ENCODE measurements at places on chromosomes 2 and 18.

DNA sequence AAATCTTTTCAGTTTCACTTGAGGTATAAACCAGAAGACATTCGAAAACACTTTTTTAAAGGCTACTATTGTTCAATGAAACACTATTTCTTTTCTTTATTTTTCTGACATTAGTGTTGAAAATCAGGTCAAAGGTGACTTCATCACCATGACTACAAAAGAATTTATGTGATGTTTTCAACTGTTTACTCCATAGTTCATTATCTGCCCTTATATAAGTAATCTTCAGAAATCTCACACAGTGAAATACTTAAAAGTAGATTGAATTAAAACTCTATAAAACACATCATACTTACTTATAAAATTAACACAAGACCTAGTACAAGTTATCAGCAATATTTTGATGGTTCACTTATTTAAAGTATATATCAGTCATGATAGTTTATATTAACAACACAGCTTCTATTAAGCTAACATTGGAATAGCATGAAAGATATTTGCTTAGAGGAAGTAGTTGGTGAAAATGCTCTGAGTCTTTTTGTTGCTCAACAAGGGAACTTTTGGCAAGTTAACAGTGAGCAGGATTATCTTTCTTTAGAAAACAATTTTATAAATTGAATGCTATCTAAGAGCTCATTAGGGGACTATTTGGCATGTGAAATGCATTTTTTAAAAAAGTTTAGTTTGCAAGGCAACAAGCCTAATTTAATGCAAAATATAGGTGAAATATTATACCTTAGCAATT is 60.8 kb downstream of the MC4R start:
- no peak for DNase-seq

DNA sequence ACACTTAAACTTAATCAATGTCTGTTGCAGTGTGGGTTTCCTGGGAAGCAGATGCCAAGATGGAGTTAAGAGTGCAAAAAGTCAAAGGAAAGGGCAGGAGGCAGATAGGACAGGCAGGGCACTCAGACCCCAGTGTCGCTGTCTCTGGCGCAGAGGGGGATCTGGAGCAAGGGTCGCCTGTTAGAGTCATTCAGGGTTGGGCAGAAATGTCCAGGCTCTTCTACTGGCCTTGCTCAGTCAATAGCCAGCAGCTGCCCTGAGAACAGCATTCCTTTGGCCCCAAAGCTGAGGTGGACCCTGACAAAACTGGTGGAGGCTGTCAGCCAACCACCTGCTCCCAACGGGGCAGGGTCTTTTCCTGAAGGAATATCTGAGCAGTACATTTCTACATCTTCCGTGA is 97.1 kb upstream of the SLC66A3 start:
- no peak for DNase-seq

DNA sequence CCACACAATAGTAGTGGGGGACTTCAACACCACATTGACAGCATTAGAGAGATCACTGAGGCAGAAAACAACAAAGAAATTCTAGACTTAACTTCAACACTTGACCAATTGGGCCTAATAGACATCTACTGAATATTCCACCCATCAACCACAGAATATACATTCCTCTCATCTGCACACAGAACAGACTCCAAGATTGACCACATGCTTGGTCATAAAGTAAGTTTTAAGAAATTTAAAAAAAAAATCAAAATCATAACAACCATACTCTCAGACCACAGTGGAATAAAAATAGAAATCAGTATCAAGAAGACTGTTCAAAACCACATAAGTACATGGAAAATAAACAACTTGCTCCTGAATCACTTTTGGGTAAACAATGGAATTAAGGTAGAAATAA is 9.0 kb upstream of the FLACC1 start:
- no peak for DNase-seq

- DNase-seq, result no peak
These were observed 38.8 kb downstream of the POLR1A start for GRCh38 chr2:86066915-86067314.

- DNase-seq, result no peak
These were observed 225.8 kb downstream of the PIEZO2 start for GRCh38 chr18:10923551-10924070.

Measured in CD4-positive, alpha-beta T cell (primary cell).